NCI-H2227 treated with DMSO at 0.1 percent for 48 hours (cell line): ENCODE measurements at places on chromosomes 2 and 18.

GRCh38 chr18:49876536-49876935 lies 63.2 kb upstream of the ACAA2 start:
- no peak for DNase-seq

DNA sequence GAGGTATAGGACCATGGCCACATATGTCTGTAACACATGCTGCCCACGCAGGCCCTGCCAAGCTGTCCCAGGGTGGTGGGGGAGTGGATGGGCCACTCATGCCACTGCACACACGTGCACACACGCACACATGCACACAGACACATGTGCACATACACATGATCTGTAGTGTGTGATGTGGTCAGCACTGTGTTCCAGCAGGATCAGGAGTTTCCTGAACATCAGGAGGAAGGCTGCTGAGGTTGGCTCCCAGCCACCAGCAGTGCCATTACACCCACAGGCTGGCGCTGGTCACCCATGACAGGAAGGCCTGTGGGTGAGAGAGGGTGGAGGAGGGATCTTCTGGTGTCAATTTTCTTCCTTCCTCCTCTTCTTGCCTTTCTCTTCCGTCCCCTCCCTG lies 44.7 kb downstream of the POMC start:
- DNase-seq = no peak

- DNase-seq = no peak
These were observed 41.4 kb upstream of the PARD3B start for GRCh38 chr2:204503869-204504268.

GRCh38 chr2:2226326-2226725 lies 104.7 kb downstream of the MYT1L start:
- DNase-seq = no peak

DNA sequence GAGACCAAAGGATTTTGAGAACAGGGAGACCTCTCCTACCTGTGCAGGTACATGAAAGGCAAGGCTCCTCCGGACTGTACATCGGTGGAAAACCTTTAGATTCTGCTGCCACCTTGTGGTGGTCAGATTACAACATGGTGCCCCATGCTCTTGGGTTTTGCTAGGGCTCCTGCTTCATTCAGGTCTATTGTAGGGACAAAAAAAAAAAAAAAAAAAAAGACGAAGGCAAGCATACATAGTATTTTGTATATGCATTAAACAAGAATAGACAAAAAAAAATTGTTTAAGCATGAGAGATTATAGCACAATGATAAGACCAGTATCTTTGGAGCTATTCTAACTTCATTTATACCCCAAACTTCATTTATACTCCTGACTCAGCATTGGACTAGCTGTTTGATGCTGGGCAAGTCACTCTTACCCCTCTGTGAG lies 27.4 kb upstream of the SPR start:
- DNase-seq = peak; percentile 24
